ENCODE measurements at places on chromosomes 2 and 18.
A peak's percentile ranks its signal among the peaks of the same experiment; 100 is the strongest.

- DNase-seq: peak; percentile 13
Observed at GRCh38 chr2:240640939-240641338, 15.7 kb downstream of the GPR35 start.

GRCh38 chr18:12361770-12362378 lies 15.2 kb downstream of the AFG3L2 start:
- DNase-seq: peak; percentile 75

- DNase-seq: no peak
Observed at GRCh38 chr2:184834699-184835397, 236.5 kb downstream of the ZNF804A start.

DNA sequence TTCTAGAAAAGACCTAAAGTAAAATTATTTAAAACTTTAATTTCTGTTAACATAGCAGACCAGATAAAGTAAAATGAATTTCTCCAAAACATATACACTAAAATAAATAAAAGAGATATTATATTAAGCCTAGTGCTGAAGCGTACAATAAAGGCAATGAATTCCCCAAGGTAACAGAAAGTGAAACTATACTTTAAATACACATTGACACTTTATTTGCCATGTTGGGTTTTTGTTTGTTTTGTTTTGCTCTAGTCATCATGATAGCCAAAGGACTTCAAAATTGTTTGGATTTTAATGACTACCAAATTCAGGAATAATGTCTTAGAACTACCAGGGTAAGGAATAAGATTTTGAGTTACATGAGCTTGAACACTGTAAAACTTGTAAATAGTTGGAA lies 413.3 kb downstream of the LRRTM4 start:
- DNase-seq: no peak

- DNase-seq: no peak
Observed at GRCh38 chr18:45342653-45343052, 272.6 kb upstream of the SLC14A2 start.

DNA sequence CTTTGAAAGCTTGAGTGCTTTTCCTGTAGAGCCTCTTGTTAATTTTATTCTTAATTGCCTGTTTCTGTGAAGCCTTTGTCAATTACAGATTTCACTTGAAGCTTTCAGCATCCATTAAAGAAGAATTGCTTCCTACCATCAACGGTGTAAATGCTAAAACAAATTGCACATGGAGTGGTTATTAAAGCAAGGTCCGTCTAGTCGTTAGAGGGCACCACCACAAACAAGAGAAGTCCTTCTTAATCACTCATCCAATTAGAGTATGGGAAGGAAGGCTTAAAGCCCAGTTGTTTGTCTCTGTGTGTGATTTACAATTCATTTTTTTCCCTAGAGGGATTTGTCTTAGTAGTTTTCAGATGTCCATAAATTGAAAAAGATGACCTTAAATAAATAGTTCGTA lies 1.6 kb downstream of the KCNJ3 start:
- DNase-seq: no peak

DNA sequence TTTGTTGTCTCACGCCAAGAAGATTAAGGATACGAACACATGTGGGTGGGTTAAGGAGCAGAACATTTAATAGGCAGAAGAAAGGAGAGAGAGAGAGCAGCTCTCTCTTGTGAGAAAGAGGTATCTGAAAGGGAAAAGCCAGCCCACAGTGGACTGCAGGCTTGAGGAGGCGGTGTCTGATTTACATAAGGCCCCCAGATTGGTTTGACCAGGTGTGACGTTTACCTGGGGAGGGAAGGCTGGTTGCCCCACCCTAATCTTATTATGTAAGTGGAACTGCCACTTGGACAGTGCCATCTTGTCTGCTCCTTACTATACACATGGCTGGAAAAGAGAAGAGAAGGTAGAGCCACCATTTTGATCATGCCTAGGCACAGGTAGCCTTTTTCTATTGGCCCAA lies 189.2 kb downstream of the NCK2 start:
- no peak for DNase-seq

GRCh38 chr2:12675801-12676200 lies 40.9 kb upstream of the TRIB2 start:
- no peak for DNase-seq

DNA sequence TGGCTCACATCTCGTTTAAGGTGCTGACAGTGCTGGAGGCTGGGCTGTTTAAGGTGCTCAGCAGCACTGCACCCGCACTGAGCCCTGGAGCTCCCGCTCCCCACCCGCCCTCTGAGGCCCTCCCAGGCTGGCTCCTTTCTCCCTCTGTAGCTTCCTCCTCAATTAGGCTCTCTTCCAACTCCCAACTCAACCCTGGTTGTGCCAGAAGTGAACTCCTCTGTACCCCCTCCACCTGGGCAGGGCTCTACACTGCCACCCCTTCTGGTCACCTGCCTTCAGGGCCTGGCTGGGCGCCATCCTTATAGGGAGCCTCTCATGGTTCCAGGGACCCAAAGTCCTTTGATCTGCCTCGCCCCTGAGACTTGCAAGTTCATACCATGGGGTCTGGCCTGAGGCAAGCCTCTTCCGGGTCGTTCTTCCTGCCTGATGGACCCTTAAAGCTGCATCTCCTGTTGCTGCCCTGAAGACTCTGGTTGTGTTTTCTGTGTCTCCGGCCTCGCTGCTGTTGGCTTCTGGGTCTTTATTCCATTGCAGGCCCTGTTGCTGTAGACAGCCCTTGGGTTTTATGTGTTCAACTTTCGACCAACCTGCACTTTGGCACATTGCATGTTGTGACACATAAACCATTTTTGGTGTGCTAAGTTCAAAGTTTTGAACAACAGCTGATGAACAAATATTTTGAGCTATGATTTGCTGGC lies 199.6 kb downstream of the LDLRAD4 start:
- no peak for DNase-seq

DNA sequence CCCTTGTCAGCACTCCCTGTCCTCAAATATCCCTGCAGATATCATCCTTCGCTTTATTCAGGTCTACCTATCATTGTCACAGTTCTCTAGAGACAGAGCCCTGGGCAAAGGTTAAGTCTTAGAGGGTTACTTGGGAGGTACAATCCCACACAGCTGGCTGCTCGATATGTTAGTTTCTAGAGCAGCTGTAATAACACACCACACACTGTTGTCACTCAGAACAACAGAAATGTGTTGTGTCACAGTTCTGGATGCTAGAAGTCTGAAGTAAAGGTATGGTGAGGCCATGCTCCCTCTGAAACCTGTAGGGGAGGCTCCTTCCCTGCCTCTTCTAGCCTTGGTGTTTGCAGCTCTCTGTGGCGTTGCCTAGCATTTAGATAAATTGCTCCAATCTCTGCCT lies 9.9 kb upstream of the RAPGEF4 start:
- DNase-seq: no peak

- no peak for DNase-seq
Observed at GRCh38 chr2:176457481-176457880, 188.2 kb downstream of the MTX2 start.

GRCh38 chr18:43420950-43421349 lies 143.7 kb upstream of the SYT4 start:
- DNase-seq: no peak

DNA sequence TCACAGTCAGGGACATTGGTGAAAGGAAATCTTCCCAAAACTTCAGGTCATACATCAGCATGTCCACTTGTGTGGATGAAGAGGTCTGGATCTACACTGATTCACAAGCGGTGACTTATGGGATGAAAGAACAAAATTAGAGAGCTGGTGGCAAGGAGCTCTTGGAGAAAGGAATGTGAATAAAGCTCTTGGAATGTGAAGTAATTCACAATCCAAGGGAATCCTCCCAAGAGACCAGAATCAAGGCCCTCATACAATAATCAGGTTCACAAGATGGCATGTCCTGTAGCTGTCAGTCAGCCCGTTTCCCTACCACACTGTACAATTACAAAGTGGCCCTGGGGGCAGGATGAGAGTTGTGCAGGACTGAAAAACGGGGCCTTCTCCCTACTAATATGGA lies 96.2 kb downstream of the MRPS9 start:
- DNase-seq: no peak

GRCh38 chr2:156456616-156457015 lies 20.4 kb downstream of the GPD2 start:
- no peak for DNase-seq

DNA sequence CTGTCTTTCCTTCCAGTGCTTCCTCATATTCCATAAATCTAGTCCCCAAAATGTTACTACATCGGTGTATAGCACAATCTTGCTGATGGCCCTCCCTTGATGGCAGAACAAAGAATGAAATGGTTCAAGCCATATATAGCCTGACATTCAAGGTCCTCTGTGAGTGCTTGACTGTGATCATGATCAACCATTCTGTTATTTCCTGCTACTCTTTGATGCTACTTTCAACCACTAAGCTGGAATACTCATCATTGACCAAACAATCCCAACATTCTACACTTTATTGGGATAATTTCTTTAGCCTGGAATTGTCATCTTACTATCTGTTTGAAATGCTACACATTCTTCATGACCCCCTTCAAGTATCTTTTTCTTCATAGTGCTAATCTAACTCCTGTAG lies 633.9 kb downstream of the PLCL1 start:
- DNase-seq: no peak

GRCh38 chr2:189366349-189366748 lies 74.9 kb upstream of the WDR75 start:
- no peak for DNase-seq

DNA sequence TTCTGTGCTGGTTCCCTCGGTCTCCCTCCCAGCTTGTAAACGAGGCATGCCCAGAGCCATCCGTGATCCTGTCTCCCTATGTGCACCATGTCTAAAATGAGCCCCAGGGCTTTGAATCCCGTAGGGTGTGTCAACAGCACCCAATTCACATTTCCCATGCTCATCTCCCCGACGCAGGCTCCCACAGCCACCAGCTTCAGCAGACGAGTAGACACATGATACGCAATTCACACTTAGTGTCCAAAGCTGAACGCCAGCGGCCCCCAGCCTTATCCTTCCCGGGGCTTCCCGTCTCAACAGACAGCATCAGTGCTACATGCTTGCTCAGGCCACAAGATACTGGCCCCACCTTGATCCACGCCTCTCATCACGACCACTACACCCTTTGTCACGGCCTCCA lies 88.1 kb downstream of the EIPR1 start:
- no peak for DNase-seq

- no peak for DNase-seq
Observed at GRCh38 chr2:189337656-189338055, 103.6 kb upstream of the WDR75 start.

DNA sequence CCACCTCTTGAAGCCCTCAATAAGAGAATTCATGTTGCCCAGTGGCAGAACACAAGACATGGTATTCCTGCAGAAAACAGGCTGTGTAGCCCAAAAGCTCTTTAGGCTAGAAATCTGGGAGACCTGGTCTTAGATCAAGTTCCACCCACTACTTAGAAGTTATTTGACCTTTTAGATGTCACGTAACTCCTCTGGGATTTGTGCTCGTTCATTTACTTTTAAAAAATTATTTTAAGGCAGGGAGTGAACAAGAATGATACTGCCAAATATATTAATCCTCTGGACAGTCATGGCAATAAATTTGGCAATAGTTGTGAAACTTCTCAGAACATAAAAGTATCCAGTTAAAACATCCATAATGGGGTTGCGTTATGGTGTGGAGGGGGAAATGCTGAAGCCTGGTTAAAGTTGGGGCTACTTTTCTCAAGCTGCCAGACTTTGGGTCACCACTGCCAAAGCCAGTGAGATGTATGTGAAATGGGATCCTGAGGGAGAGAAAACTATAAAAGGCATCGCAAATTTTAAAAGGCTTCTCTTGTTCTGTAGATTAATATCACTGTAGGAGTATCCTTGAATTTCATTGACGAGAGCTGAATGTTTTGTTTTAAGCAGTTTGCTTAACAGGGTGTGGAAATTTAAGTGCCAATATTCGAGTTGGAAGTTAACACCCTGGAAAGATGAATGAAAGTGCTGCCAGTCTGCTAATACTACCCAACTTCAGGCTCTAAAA lies 15.8 kb downstream of the DAPL1 start:
- no peak for DNase-seq

DNA sequence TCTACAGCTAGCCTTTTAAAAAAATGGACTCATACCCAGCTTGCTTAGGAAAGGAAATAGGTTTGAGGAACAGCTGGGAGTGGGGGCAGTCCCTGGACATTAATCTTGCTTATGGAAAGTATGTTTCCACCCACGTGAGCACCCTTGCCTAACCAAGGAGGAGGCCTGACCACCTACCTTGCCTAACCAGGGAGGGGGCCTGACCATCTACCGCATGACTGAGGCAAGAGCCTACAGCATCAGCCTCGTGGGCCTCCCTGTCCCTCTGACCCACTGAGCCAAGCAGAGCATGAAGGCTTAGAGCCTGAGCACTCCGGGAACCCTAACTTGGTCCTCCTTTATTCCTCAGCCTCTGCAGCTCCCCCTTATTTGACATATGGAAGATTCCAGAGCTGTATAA lies 20.2 kb downstream of the PRKAG3 start:
- no peak for DNase-seq

- DNase-seq: no peak
Observed at GRCh38 chr2:165720511-165720910, 73.5 kb downstream of the GALNT3 start.

GRCh38 chr18:75467851-75468250 lies 40.3 kb upstream of the SMIM21 start:
- no peak for DNase-seq

- DNase-seq: no peak
Observed at GRCh38 chr2:172087207-172087779, 2.0 kb downstream of the DLX1 start.

- DNase-seq: no peak
Observed at GRCh38 chr2:138572318-138572717, 70.7 kb downstream of the SPOPL start.

DNA sequence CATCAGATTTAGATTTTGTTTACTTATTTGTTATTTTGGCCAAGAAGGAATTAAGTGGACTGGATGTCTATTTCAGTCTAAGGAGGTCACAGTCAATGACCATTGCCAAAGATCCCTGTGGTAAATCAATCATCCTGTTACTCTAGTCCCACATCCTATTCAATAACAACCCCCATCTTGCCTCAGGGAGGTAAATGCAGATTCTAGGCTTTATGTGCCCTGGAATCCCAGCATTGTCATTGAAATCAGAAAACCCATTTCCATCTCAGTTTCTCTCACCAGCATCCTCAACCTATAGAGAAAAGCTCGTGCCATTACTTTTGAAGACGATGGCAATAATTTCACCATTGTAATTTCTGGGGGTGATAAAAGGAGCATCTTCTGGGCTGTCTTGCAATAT lies 71.8 kb downstream of the SKA1 start:
- no peak for DNase-seq

DNA sequence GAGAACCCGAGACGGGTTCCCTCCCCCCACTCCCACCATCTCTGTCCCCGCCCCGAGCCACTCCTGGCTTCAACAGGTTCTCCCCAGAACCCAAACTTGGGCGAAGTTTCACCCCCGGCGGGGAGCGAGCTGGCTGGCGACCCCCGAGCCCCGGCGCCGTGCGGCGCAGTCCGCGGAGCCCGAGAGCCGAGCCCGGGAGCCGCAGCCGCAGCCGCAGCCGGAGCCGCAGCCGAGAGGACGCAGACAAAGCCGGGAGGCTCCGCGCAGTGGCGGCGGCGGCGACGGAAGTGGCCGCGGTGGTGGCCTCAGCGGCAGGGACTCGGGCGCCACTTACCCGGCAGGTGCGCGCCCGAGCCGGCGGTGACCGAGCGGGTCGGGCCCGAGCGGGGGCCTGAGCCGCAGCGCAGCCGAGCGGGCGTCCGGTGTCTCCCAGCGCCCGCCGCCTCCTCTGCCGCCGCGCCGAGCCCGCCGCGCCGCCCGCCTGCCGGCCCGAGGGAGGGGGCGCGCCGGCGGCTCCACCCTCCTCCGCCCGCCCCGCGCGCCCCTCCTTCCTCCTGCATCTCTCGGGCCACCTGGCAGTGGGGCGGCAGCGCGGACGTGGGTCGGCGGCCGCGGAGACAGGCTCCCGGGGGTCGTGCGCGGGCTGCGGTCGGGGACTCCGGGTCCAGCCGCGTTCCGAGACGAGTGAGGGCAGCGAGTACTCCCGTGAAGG lies at the start of gene ECEL1:
Gene ECEL1 (minus strand): TSS at position 450 of the 712 bp plus-strand sequence. CDS start 1,181 bp downstream, outside the sequence.
- DNase-seq: peak; percentile 6
